Motor neuron (in vitro differentiated cells): ENCODE measurements at places on chromosomes 1 and 21. TPM values are rescaled to one million over a fixed set of nuclear protein-coding genes. Genes with fewer than 3 reads are reported as not detected.

DNA sequence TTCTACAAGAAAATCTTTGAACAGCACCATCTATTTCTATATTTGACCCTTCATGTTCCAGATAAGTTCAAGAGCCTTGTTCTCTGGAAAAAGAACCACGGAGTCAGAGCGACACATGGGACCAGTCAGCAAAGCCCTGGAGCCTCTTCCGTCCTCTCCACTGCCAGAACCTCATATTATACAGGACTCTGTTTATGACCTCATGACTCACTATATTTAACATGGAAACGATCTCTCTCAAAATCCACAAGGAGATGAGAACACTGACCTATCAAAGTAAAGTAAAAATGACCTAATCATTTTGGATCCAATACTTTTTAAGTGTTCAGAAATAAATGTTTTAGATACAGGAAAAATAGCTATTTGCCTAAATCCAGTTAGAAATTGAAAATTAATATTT is 124.6 kb upstream of the KRTAP19-8 start:
- ATAC-seq: peak; percentile 54

NMNAT2 gene
- 0.25 and 0.32 TPM in 2 replicates for total RNA-seq

GSTM3 gene
- total RNA-seq: 71.1 and 96.4 TPM in 2 replicates

ST6GALNAC5 gene
- total RNA-seq: 25.7 and 46.5 TPM in 2 replicates

- peak; percentile 18 for ATAC-seq
Measured at GRCh38 chr1:198201956-198202784, 45.4 kb downstream of the NEK7 start.

- ATAC-seq: no peak
Measured at GRCh38 chr1:12039164-12039525, 19.8 kb downstream of the MIIP start.

CD34 gene
- 0.07 and 0.15 TPM in 2 replicates for total RNA-seq

CPLANE2 gene
- 8.6 and 9.1 TPM in 2 replicates for total RNA-seq

OR10J1 gene
- 0.62 and 0.97 TPM in 2 replicates for total RNA-seq

DNA sequence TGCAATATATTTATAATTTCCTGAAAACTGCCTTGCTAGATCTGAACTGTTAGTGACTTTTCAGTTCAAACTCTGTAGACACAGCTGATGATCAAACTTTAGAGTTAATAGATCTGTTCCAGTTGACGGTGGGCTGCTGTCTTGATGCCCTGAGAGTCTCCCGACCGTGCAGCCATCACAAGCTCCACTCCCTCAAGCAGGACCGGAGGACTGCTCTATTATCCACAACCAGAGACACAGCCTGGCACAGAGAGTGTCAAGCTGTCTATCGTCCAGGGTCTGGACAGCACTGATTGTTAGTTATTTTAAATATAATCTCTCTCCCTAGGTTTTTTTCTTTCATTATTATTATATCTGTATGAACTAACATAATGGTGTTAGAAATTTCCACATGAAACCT is 8.0 kb downstream of the CHODL start:
- ATAC-seq: no peak

- no peak for ATAC-seq
Measured at GRCh38 chr21:41640748-41641509, 125.9 kb downstream of the RIPK4 start.

DNA sequence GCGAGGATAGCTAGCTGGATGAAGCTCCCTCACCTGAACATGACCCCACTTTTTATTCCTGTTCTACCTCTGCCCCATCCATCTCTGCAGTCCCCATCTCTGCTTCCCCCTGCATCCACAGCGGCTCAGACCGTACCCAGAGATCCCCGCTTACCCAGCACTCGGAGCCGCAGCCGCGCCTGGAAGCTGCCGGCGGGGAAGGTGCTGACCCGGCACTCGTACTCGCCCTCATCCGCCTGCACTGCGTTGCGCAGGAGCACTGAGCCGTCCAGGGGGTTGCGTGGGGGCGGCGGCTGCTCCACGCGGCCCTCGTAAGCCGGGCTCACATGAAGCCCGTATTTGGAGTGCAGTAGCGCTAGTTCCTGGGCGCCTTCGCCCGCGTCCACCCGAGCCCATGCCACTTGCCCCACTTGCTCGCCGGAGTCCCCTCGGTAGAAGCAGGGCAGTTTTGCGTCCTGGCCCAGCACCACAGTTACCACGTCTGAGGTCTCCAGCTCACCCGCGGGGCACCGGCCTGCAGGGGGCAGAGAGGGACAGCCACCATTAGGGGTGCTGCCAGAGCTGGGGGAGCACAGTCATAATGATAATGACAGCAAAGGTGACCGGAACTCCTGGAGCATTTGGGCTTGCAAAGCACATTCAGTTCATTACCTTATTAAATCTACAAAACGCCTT is 9.8 kb downstream of the NECTIN4 start:
- ATAC-seq: no peak

DNA sequence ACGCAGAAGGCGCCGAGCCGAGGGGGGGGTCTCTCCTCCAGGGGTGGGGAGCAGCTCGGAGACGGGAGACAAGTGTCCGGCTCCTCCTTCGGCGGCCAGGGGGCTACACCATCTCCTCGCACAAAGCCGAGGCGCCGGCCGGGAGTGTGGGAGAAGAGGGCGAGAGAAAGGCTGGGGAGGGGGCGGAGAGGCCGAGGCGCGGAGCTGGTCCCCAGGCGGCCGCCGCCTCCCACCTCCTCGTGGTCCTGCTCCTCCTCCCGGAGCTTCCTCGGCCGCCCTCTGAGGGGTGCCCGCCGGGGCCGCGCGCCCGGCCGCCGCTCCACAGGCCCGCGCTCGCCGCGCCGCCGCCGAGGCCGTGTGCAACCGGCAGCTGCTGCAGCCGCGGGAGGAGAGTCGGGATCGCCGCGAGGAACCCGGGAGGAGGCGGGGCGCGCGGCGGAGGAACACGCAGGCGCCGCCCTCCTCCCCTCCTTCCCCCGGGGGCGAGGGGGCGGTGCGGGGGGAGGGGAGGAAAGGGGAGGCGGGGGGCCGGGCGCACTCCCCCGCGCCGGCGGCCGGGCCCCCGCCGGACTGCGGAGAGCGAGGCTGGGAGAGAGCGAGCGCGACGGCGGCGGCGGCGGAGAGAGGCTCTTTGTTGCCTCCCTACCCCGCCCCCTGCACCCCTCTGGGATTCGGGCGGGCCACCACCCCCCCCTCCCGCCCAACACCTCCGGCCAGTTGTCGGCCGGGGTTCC is at the start of gene ENAH:
TSS of gene ENAH (minus strand) at position 395 of the 734 bp plus-strand sequence. CDS start 433 bp downstream, outside the sequence.
- peak; percentile 81 for ATAC-seq

DNA sequence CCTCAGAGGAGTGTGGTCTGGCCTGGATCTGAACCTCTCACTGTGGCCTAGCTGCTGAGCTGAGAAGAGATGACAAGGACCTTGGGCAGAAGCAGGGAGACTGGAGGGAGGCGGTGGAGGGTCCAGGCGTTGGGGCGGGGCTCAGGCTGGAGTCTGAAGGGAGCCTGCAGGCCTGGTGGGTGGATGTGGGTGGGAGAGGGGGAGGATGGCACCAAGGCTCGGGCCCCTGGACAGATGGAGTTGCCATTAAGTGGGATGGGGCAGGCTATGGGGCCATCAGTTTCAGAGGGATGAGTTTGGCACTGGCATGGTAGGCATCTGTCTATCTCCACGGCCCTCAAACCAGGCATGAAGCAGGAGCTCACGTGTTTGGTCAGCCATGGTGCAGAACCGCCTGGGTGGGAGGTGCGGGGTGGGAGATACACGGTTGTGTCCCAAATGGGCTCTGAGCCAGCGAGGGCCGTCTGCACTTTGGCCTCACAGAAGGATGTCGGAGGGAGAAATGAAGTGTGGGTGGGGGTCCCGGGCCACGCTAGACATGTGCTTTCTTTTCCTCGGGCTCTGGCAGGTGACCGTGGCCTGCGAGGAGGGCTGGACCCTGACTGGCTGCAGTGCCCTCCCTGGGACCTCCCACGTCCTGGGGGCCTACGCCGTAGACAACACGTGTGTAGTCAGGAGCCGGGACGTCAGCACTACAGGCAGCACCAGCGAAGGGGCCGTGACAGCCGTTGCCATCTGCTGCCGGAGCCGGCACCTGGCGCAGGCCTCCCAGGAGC is 23.6 kb downstream of the PCSK9 start:
- no peak for ATAC-seq

RBM11 gene
- 0.16 and 0.20 TPM in 2 replicates for total RNA-seq

DNA sequence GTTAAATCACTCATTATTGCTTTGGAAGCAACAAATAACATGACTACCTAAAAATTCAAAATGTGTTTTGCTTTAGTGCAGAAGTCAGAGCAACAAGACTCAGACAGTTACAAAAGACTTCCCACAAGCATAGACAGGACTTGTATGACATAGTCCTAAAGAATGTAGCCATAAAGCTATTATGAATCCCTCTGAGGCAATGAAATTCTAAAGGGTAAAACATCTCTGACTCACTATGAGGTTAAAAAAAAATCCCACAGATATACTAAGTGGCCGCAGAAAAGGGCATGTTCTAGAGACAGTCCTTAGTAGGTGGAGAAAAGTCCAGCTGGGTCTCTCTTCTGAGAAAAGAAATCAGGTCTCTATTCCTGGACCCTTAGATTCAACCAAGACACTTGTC is 4.9 kb downstream of the PRKAB2 start:
- ATAC-seq: no peak

PPP1R8 gene
- 52.9 and 55.4 TPM in 2 replicates for total RNA-seq

DNA sequence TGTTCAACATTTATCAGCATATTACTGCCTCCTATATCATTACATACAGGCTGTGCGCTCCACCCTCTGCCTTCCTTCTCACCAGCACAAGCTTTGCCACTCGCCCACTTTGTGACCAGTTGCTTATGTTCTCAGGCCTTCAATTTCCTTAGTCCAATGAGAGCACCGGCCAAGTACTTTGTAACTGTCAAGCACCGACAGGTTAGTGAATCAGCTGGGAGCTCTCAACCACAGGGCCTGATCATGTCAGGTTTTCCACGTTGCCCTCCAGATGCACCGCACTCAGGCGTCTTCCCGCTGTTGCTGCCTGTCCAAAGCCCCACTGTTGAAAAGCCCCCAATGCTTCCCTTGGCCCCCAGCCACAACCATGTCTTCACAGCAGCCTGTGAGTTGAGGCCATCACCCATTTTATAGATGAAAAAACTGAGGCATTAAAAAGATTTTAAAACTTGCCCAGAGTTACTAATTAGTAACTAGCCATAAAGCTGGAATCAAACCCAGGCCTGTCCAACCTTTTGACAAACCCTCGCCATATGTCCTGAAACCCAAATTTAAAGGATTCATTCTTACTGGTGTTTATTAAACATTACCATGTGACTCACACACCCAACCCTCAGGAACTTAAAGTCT is 3.4 kb upstream of the KCNN3 start:
- no peak for ATAC-seq

HSPG2 gene
- total RNA-seq: 47.9 and 65.1 TPM in 2 replicates

GRCh38 chr1:38615680-38616079 is 243.9 kb downstream of the RRAGC start:
- ATAC-seq: no peak

DNA sequence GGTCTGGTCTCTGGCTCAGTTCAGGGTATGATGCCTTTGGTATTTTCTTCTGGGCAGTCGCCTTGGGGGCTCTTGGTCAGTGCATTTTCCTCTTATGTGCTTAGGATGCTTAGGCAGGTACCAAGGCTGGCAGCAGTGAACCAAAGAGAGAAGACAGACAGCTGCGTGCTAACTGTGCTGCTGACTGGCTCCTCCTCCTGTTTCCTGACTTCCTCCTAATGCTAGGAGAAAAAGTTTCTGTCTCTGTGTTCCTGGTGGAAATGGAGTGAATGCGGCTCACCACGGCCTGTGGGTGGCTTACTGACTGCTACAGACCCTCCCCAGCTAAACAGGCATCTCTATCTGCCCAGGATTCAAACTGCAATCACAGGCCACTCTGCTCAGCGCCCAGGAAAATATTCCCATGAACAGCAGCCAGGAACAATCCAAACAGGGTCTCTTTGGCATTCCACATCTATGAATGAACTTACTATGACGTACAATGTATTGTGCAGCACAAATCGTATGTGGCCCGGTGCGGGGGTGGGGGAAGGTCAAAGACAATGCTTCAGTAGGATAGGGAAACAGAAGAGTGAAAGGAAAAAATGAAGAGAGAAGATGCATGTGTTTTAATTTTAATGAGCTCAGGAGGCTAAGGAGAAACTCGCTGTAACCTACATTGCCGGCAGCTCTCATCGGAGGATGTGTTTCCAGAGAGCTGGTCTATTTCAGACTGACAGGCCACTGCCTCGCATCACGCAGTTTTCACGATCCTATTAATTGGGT is 2.8 kb downstream of the ABCG1 start:
- ATAC-seq: peak; percentile 9

DNA sequence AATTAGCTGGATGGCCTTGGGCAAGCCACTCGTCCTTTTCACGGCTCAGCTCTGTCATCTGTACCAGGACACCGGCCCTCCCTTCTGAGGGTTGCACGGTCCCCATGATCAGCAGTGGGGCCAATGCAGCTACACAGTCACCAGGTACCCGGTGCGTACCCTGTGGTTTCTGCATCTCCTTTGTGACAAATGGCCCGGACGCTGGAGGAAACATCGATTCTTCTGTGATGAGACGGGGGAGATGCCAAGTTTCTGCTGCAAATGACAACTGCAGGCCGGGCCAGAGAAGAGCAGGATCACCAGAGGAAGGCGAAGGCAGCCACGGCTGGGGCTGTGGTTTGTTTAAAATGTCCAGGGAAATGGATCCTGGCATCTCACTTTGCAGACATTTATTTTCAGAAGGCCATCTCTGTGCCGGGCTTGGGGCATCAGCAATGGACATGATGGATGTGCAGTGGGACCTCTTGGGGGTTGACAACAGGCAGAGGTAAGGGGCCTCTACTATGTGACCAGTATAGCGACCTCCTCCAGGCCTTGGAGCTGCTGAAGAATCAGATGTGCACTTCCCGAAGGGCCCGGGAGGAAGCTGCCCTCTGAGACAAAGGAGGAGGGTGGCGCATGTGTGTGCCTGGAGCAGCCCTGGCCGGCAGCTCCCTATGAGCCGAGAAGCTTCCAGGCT is 221.9 kb upstream of the C1orf174 start:
- no peak for ATAC-seq

LYSMD1 gene
- 8.4 and 8.8 TPM in 2 replicates for total RNA-seq

OLFM3 gene
- total RNA-seq: 0.22 TPM in 1 of 2 replicates, not detected in the other

- no peak for ATAC-seq
Measured at GRCh38 chr1:216057063-216057462, 366.2 kb downstream of the USH2A start.

DNA sequence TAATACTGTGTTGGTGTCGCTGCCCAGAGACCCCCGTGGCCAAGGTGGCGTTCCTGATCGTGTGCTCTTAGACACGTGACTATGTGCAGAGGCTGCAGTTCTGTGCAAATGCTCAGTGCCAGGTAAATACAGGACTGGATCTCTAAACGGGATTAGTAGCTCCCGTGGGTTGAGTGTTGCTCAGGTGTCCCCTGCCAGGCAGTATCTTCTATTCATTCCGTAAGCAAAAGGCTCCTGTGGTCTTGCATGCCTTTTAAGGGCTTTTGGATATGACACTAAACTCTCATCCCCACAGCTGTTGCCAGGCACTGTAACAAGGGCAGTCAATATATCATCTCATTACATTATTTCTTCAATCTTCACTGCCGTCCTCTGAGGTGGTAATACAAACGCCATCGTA is 94.2 kb upstream of the MAP1LC3C start:
- ATAC-seq: no peak
